ENCODE measurements at places on chromosomes 7 and 10.

GRCh38 chr10:113322843-113323242 is 230.0 kb upstream of the HABP2 start:
- no peak for DNase-seq

- DNase-seq = peak; percentile 57
Measured at GRCh38 chr10:78972160-78972946, 96.4 kb upstream of the ZMIZ1 start.

DNA sequence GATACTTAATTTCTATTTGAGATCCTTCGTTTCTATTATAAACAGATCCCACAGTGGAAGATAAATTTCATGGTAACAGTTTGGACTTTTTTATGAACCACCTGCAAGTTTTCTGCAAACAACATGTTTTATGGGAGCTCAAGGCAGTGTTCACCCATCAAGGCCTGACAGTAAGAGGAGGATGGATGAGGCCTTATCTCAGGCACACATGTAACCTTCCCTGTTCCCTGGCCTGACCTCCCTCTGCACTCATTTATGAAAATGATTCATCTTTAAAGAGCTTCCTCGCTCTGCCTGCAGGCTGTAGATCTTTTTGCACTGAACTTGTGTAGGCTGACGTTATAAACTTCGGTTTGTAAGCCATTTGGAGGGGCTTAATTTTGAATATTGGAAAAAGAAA is 500.1 kb downstream of the GATA3 start:
- no peak for DNase-seq

DNA sequence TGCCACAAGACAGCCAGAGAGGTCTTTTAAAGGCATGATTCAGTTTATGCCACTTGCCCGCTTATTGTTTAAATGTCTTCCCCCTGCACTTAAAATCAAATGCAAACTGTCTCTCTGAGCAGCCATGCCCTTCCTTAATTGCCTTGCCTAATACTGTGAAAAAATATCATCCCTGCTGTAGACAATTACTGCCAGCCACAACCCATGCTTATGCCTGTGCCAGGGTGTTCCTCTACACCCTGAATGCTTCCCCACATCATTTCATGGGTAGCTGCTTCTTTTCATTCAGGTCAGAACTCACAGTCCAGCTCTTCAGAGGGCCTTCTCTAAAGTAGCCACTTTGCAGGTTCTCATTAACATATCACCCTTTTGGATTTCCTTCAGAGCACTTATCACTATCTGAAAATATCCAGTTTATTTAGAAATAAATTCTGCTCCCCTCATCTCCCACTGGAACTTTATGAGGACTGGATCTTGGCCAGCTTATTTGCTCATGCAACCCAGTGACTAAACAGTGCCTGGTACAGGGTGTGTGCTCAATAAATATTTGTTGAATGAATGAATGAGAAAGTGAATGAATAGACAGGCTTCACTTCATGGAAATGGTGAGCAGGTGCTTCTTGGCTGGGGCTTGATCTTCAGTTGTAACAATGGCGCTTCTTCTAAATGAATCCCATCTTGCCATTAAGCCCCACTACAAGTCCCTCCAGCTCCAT is 162.4 kb upstream of the MDFIC start:
- no peak for DNase-seq

- DNase-seq = peak; percentile 85
Measured at GRCh38 chr10:119667562-119668328, 16.6 kb downstream of the BAG3 start.
